ENCODE measurements at places on chromosomes 5 and 9.

- DNase-seq: no peak
Observed at GRCh38 chr5:57692582-57693487, 210.2 kb upstream of the ACTBL2 start.

DNA sequence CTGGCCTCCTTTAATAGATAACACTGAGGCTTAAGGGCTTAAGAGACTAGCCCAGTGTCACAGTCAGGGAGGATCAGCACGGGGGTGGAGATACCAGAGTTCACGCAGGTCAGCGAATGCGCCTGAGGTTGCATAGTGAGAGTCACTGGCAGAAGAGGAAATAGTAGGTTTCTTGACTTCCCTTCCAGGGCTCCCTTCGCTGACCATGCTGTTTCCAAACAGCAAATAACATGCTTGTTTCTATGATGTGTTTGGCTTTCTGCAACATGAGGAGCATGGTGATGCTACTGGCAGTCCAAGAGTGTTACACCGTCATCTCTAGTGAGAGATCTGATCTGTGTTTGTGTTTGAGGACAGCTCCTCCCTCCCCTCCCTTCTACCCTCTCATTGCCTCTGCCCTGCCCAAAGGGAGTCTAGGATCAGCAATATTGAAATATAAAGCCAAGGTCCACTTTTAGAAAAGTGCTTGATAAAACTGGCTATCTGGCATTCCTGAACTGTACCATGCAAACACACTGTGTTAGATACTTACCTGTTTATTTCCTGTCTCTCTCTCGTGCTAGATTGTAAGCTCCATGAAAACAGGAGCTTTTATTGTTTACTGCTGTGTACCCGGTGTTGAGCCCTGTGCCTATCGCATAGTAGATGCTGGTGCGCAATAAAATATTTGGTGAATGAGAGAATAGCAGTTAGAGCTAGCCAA is 12.3 kb downstream of the TLE4 start:
- no peak for DNase-seq

- DNase-seq: no peak
Observed at GRCh38 chr9:38689678-38690077, 30.3 kb downstream of the FAM240B start.

GRCh38 chr5:159787837-159788236 is 128.4 kb upstream of the ADRA1B start:
- DNase-seq: no peak

DNA sequence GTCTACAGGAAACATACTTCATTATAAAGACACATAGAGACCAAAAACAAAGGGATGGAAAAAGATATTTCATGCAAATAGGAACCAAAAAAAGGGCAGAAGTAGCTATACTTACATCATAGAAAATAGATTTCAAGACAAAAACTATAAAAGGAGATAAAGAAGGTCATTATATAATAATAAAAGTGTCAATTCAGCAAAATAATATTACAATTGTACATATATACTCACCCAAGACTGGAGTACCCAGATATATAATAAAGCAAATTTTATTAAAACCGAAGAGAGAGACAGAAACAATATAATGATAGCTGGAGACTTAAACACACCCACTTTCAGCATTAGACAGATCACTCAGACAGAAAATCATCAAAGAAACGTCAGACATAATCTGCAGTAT is 546.3 kb downstream of the PRDM9 start:
- no peak for DNase-seq

DNA sequence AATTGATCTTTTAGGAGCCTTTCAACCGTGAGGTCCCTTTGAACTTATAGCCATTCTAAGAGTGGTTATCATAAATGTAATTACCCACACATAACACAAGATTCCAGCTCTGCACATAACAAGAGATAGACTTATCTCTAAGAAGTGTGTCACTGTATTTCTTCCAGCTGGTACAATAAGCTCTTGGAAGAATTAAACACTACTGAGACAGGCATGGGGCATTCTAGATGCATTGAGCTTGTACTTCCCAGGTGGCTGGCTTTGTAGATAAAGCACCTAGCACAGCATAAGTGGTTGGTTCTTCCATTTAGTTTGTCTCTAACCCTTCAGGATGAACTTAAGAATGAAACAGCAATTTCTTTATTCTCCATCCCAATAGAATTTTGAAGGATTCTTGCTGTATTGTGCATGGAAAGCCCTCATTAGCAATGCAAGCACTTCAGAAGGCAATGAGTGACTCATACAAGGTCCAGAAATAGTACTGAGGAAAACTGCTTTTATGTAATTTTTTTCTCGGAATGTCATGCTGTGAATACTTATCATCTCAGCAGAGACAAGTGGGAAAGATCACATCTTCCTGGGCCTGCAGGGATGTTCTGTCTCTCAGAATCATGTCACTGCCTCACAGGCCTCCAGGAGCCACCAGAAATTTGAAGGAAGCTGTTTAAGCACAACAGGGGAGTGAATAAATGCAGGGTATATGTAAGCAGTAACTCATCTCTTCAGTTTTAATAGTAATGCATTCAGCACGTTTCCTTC is 91.1 kb upstream of the CD180 start:
- DNase-seq: no peak

- DNase-seq: no peak
Observed at GRCh38 chr5:73452215-73452614, 3.6 kb upstream of the FOXD1 start.

- no peak for DNase-seq
Observed at GRCh38 chr5:40866844-40867243, 25.7 kb downstream of the CARD6 start.

DNA sequence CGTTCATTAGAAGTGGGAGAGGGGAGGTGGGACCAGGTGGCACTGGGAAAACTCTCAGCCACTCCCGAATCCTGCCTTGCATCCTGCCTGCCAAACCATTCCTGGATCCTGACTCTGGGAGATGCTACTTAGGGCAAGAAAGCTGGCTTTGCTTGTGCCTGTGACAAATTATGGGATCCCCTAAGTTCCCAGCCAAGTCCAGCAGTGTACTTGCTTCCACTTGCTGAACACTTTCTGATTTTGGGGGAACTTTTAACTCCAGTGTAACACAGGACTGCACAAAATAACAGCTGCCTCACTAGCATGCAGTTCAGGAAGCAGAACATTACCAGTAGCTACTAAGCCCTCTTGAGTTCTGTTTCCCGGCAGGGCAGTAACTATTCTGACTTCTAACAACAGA is 12.5 kb upstream of the NKX2-5 start:
- DNase-seq: no peak

- no peak for DNase-seq
Observed at GRCh38 chr5:58279259-58279658, 180.6 kb downstream of the PLK2 start.

DNA sequence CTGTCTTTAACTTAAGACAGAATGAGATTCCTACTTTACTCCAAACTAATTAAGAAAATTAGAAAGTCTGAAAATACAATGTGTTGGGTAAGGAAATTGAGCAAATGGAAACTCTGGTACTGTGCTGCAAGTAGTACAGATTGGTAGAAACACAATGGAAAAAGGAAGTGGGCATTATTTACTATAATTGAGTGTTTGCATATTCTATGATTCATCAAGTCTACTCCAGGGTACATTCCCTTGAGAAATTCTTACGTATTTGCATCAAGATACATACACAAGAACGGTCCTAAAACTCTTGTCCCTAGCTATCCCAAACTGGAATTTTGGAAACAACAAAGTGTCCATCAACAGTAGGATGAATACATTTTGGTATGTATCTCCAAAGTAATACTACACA is 123.5 kb upstream of the TARS1 start:
- DNase-seq: no peak

DNA sequence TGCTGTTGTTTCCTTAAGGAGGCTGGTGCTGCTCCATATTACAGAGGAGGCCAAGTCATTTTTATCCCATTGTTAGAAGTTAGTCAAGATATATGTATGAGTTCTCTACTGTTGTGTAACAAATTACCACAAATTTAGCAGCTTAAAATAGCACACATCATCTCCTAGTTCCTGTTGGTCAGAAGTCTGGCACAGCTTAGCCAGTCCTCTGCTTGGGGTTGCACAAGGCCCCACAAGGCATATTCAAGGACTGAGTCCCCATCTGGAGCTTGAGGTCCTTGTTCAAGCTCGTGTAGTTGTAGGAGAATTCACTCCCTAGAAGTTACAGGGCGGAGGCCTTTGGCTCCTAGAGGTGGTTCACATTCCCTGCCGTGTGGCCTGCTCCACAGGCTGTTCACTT is 14.7 kb downstream of the MTAP start:
- no peak for DNase-seq

DNA sequence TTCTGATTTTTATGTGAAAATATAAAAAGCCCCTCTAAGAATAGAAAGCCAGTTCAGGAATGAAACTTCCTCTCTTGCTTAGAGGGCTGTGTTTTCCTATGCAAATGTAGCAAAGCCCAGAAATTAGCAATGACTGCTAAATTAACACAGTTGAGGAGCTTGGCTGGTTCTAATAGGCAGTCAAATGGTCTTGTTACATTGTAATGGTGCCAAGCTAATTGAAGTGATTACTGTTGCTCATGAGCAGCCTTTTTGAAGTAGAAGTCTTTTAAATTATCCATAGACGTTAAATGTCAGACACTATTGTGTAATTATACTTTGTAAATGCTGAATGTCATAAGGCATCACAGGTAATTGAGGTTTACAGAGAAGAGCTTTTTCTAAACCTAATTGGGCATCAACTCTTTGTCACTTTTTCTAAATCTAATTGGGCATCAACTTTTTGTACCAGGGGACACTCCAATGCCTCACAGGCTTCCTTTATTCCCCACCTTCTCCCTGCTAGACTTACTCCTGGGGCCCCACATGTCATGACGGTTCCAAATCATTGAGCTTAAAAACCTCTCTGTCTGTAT is 229.1 kb downstream of the PSAT1 start:
- DNase-seq: no peak

- no peak for DNase-seq
Observed at GRCh38 chr9:38182321-38182720, 113.3 kb upstream of the SHB start.

- DNase-seq: no peak
Observed at GRCh38 chr5:170651604-170652277, 131.8 kb upstream of the GABRP start.

All from esophagus squamous epithelium (tissue), 5 donors.